ENCODE measurements at places on chromosomes 7 and 10.

GRCh38 chr10:93462371-93462770, 19.8 kb downstream of the MYOF start:
- DNase-seq = no peak

DNA sequence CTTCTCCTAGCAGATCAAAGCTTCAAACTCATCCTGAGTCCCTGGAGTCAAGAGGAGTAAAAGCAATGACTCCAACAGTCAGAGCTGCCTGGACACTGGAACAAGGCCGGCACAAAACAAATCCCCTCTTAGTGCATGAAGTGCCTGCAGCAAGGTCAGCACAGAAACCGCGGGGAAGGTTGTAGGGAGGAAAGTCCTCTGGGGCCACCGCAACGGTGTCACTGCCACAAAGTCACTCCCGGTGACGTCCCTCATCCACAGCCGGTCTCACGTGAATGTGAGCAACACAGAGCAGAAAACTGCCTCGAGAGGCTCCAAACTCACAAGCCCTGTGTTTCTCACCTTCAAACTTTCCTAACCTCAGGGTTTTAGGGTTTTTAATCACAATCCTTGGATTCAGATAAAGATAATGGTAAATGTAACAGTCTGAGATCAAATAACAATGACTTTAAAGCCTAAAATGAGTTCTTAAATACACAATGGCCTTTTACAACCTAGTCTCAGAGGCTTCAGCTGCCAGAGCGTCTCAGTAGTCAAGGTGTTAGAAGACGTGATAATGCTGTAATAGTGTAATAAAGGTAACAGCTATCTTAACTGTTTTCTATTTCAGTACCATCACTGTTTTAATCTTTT, 274.3 kb downstream of the ZMYND11 start:
- no peak for DNase-seq

DNA sequence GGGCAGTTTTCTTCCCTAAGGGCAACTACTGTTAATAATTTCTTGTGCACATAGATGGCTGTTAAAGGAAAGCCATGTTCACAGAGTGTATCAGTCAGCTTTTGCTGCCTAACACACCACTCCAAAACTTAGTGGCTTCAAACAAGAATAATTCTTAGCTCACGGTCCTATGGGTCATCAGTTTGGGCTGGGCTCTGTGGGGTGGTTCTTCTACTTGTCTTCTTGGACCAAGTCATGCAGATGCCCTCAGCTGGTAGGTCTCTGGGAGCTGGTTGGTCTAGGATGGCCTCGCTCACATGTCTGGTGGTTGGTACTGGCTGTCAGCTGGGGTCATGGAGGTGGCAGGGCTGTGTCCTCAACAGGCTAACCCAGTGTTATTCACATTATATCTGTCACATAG, 39.6 kb downstream of the TBATA start:
- DNase-seq = no peak

DNA sequence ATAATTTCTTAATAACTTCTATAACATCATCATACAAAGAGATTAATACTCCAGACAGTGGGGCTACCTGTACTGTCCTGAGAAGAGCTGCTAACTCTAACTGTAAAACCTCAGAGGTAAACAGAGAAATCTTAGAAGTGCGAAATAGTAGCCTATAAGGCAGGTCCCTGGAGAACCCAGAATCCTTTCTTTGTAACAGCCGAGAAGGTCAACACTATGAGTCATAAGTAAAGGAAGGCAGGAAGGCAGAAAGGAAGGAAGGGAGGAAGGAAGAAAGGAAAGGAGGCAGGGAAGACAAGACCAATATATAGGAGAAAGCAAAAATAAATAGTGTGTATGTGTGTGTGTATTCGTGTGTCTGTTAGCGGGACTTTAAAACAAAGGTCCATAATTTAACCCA, 540.6 kb downstream of the ZWINT start:
- DNase-seq = no peak

GRCh38 chr10:129332476-129332875, 134.6 kb upstream of the MGMT start:
- DNase-seq = no peak

GRCh38 chr7:44132039-44132438, 8.7 kb upstream of the POLD2 start:
- no peak for DNase-seq

DNA sequence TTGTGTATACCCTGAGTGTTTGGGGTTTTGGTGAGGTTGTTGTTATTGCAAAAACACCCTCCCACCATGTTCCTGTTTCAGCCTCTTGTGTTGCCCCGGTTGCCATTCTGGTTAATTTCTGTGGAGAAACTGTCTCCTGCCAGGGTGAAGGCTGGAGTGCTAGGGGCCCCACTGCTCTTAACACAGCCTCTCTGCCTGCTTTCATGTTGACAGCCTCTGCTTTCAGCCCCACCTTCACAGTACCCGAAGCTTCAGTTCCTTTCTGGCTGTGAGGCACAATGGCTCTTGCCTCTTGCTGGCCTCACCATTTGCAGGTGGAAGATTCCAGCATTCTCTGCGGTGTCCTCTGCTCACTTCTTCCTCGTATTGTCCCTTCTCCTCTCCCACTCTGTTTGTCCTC, 19.2 kb downstream of the SLC18A2 start:
- DNase-seq = no peak

GRCh38 chr10:101140084-101140949, 9.2 kb downstream of the TLX1 start:
- no peak for DNase-seq

- no peak for DNase-seq
Measured at GRCh38 chr10:124768791-124769190, 22.9 kb downstream of the EEF1AKMT2 start.

GRCh38 chr7:144738708-144739314, 97.0 kb downstream of the TPK1 start:
- no peak for DNase-seq

- no peak for DNase-seq
Measured at GRCh38 chr10:47116445-47116844, 183.6 kb upstream of the GDF10 start.

- DNase-seq = no peak
Measured at GRCh38 chr10:100531761-100532160, 2.1 kb upstream of the NDUFB8 start.

- DNase-seq = no peak
Measured at GRCh38 chr10:133276100-133276434, 601 bp downstream of the ADAM8 start.
